ENCODE measurements at places on chromosomes 2 and 18. TPM values are rescaled to one million over a fixed set of nuclear protein-coding genes. Genes with fewer than 3 reads are reported as not detected.

NEU2 gene
- total RNA-seq: not detected

MAP3K20 gene
- total RNA-seq: 37.5 TPM

TLX2 gene
- total RNA-seq: 0.30 TPM

GRB14 gene
- total RNA-seq: 3.1 TPM

PLGLB1 gene
- 0.76 TPM for total RNA-seq

TUBA3E gene
- total RNA-seq: not detected

ARHGEF33 gene
- 0.13 TPM for total RNA-seq

DPYSL5 gene
- total RNA-seq: 3.8 TPM

ACYP2 gene
- 7.8 TPM for total RNA-seq

TAF4B gene
- 5.3 TPM for total RNA-seq

CYP27C1 gene
- 5.3 TPM for total RNA-seq

EPAS1 gene
- 112 TPM for total RNA-seq

ALPG gene
- total RNA-seq: 0.15 TPM

CHRNG gene
- not detected for total RNA-seq

DIPK1C gene
- not detected for total RNA-seq

ECEL1 gene
- 0.30 TPM for total RNA-seq

PDE1A gene
- total RNA-seq: 0.10 TPM

PRSS56 gene
- total RNA-seq: 0.16 TPM

SERPINB4 gene
- total RNA-seq: 0.16 TPM

ASB18 gene
- total RNA-seq: not detected

RNF144A gene
- 6.2 TPM for total RNA-seq

KIF5C gene
- 0.42 TPM for total RNA-seq

ITGAV gene
- total RNA-seq: 58.0 TPM

SLC38A11 gene
- not detected for total RNA-seq

CTNNA2 gene
- total RNA-seq: 0.22 TPM

CAPN14 gene
- 0.05 TPM for total RNA-seq

TCF23 gene
- not detected for total RNA-seq

HADHA gene
- 146 TPM for total RNA-seq

SERPINB10 gene
- 0.22 TPM for total RNA-seq

ZAP70 gene
- total RNA-seq: not detected

SPOPL gene
- 10.4 TPM for total RNA-seq

ATOH8 gene
- 4.5 TPM for total RNA-seq

NOTO gene
- total RNA-seq: not detected

NLRC4 gene
- not detected for total RNA-seq

RRM2 gene
- total RNA-seq: 244 TPM

TSHZ1 gene
- 6.4 TPM for total RNA-seq

Data from A549 treated with DMSO at 1 μM for 4 hours (cell line).